Pancreas (tissue), 10 donors: ENCODE measurements at places on chromosomes 16 and 17. TPM values are rescaled to one million over a fixed set of nuclear protein-coding genes. Genes with fewer than 3 reads are reported as not detected.

DNA sequence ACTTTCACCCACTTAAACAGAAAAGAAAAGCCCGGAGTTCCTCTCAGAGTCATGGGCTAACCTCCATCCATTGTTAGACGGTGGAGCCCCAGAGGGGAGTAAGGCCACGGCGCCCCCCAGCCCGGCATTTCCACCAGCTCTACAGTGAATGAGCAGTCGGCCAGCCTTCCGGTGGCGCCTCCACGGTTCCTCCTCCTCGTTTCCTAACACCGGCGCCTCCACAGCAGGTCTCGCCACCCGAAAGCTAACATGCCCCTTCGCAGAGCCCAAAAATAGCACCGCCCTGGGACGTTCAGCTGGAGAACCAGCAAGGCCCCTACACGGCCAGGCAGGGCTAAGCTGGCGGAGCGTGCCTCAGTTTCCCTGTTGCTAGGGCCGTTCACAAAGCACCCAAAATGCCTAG is 858 bp downstream of the MMD start:
- peak; percentile 16 for DNase-seq

Gene PRSS33
- total RNA-seq: not detected

GRCh38 chr17:42311240-42312034 is 23.1 kb downstream of the STAT5A start:
- peak; percentile 48 for DNase-seq

Gene CARD14
- total RNA-seq: 0.32 TPM

- DNase-seq: no peak
These were observed 16.3 kb upstream of the MAP3K14 start for GRCh38 chr17:45332989-45333701.

DNA sequence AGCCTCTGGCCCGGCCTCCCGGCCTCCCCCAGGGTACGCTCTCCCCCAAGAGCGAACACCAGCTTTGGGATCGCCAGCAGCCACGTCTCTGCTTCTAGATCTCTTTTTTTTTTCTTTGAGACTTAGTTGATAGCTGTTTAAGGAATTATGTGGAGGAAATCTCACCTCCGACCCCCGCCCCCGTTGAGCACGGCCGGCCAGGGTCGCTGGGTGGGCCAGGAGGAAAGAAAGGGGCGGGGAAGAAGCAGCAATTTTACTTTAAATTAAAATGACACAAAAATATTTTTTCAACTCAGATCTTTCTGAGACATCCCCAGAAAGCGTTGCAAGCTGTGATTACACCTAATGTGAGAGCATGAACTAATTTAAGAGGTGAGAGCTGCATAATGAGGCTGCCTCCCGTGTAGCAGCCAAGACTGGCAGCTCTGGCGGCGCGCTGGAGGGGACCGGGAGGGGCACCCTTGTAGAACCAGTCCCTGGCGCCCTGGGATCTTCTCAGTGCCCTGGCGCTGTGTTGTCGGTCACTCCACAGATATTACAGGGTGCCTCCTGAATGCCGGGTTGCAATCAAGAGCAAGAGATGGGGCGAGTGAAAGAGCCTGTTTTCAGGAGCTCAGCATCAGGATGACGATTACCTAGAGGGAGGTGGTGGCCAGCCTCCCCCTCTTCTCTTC is 1.9 kb upstream of the CBLN1 start:
- no peak for DNase-seq

Gene OTOP2
- not detected for total RNA-seq

DNA sequence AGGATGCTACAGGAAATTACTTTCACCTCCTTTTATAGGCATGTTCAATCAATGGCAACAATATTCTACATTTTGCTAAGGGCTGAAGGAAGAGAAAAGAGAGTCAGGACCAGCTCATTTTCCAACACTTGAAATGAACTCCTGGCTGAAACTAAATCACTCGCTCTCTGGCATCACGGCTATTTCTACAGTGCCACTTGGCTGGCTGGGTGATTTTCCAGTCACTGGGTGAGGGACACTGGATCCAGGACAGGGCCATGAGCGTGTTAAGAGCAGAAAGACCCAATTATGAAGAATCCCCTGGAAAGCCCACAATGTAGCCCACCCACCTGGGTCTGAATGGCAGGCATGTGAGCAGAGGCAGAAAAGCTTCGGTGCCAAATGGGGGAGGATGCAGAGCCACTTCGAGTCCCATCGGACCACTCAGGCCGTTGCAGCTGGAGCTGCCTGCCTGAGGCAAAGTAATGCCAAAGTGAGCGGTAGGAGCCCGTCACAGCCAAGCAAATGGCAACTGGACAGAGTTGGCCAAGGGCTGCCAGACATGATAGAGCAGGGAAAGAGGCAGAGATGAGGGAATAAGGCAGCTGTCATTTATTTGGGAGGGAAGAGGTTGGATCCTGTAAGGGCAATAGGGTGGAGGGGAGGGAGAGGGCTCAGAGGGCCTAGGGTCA is 246.2 kb downstream of the STX8 start:
- no peak for DNase-seq

- no peak for DNase-seq
These were observed 10.2 kb downstream of the PITPNM3 start for GRCh38 chr17:6546069-6546718.

Gene GCGR
- total RNA-seq: 1.5 TPM

Gene CXCL16
- 55.6 TPM for total RNA-seq

DNA sequence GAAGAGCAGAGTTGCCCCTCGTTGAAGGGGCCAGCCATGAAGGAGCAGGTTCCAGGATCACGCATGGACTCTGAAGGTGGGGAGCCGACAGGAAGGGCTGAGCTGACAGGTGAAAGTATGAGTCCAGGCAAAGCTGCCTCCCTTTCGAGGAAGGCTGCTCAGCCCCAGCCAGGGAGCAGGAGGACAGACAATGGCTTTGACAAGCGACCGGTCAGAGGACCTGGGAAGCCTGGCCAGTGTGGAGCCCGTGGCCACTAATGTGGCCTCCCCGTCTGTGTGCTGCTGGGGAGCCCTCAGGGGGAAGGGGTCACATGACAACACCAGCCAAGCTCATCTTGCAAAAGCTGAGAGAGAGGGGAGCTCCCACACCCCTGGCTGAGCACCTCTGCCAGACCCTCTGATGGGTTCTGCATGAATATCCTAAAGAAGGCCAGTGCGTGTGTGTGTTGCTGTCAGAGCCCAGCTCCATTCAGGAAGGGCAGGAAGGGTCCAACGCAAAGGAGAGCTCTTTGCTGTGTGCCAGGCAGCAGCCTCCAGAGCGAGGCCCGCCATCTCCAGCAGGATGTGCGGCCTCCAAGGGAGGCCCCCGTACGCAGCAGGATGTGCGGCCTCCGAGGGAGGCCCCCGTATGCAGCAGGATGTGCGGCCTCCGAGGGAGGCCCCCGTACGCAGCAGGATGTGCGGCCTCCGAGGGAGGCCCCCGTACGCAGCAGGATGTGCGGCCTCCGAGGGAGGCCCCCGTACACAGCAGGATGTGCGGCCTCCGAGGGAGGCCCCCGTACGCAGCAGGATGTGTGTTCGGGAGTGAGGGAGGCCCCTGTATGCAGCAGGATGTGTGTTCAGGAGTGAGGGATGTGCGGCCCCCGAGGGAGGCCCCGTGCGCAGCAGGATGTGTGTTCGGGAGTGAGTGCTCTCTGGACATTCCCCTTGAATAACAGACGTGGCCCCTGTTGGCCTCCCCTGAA is 102.1 kb upstream of the CHMP6 start:
- no peak for DNase-seq

- no peak for DNase-seq
These were observed 42.6 kb downstream of the RAB11FIP4 start for GRCh38 chr17:31433811-31434726.

Gene PRSS53
- total RNA-seq: 0.52 TPM

Gene ARL5C
- total RNA-seq: not detected

DNA sequence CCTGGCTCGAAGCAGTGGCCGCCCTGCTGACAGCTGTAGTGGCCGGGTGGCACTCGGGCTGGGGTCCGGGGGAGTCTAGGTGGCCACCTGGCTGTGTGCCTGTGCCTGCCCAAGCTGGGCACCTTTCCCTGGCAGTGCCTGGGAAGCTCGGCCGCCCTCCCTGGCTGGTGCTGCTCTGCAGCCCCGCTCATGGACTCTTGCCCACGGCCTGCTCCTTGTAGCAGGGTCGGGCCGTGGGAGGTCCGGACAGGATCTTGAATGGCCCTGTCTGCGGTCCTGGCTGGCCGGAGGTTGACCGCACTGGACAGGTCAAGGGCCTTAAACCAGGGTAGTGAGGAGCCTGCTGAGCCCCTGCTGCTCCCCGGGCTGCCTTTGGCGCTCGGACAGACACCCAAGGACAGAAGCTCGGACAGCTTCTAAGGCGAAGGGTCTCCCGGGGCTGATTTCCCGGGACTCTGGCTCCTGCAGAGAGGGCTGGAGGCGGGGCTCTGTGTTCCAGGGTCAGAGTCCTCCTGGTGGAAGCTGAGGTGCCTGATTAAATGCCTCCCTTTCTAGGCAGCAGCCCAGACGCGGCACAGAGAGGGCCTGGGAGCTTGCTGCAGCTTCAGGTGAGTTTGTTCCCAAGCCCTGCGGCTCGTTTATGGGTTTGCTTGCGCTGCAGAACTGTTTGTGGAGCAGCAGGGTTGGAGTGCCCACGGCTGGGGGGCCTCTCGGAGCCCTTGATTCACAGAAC is 6.0 kb downstream of the CAPN15 start:
- peak; percentile 93 for DNase-seq
